Renal cortex interstitium (tissue), 15 donors: ENCODE measurements at places on chromosomes 2 and 18.

- DNase-seq = no peak
These were observed 38.2 kb upstream of the MAP3K20 start for GRCh38 chr2:173037245-173038120.

GRCh38 chr2:37377187-37377532 is 32.7 kb downstream of the QPCT start:
- DNase-seq = no peak

GRCh38 chr2:227510620-227510958 is 38.6 kb downstream of the AGFG1 start:
- no peak for DNase-seq

DNA sequence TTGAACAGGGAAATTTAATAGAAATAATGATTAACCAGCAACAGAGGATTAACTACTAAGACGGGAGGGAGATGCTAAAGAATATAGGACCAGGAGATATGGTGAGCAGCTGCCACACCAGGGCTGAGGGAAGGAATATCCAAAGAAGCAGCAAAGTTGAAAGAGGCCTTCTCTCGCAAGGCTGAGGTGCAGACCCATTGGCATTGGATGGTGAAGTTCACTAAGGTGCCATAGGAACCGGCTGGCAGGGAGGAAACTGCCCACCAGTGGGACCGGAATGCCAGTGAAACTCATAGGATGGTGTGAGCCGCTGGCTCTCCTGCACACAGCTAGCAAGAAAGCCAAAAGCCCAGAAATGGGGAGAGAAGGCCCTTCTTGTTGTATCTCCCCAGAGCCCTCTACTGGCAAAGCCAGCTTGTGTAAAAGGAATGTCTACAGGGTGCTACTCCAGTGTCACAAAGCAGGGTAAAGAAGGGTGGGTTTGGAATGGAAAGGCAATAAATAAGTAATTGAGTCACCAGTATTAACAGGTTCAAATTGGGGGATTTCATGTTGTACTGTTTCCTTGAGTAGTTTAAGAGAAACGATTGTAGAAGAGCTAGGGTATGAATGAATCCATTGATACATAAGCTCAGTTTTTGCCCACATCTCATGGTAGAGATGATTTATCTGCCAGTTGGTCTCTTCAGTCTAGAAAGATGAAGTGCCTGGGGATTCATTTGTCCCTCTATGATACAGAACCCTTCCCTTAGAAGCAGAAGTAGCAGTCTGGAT is 36.0 kb downstream of the FARP2 start:
- no peak for DNase-seq

DNA sequence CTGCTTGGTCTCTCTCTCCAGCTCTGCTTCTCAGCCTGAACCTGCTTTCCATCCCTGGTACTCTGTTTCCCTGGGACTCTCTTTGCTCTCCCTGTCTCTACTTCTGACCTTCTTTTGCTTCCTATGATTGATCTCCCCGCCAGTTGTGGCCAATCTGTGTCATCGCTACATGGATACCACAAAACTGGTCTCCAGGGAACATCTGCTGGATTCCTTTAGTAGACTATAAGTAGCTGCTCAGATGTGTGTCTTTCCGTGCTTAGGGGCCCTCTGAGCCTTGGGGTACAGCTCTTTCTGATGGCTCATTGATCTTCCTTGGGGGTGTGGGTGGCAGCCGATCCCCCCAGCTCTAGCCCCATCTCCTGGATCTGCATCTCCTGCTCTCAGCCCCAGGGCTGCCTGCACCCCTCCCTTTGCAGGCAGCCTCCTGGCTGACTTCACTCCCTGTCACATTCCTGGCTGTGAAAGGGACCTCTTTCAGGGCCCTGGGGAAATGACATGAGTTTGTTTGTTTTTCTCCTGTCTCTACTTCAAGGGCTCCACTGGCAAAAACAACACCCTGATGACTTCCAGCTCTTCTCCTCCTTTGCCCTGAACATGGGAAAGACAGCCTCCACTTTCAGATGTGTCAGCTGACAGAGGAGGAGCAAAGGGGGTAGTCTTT is 333.7 kb downstream of the CYP26B1 start:
- DNase-seq = no peak

GRCh38 chr18:42107691-42108450 is 152.8 kb downstream of the PIK3C3 start:
- DNase-seq = no peak

GRCh38 chr18:51069885-51070284 is 39.9 kb downstream of the SMAD4 start:
- DNase-seq = no peak

GRCh38 chr2:190277234-190278112 is 42.2 kb downstream of the HIBCH start:
- peak; percentile 8 for DNase-seq
